Endothelial cell (in vitro differentiated cells): ENCODE measurements at places on chromosomes 13 and 19.

DNA sequence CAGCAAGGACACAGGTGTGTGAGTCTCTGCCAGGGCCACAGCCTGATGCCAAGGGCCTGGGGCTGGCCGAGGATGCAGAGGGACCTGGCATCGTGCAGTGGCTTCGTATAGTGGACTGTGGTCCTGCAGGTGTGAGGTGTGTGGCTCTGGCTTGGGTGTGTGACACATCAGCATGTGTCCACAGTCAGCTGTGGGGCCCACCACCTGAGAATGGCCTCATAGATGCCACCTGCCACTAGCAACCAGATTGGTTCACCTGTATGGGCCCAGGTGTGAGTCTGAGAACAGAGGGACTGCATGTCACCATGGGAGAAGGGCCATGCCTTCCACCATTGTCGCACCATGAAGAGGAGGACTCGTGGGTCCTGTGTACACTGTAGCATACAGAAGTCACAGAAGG, 2.4 kb downstream of the PPP1R14A start:
- no peak overlapping the region for H3K27ac ChIP-seq
- peaks cover 23% of the 10 kb centered on the region for H3K27me3 ChIP-seq
- peaks cover 6% of the 10 kb centered on the region for H3K4me1 ChIP-seq
- DNase-seq = no peak

DNA sequence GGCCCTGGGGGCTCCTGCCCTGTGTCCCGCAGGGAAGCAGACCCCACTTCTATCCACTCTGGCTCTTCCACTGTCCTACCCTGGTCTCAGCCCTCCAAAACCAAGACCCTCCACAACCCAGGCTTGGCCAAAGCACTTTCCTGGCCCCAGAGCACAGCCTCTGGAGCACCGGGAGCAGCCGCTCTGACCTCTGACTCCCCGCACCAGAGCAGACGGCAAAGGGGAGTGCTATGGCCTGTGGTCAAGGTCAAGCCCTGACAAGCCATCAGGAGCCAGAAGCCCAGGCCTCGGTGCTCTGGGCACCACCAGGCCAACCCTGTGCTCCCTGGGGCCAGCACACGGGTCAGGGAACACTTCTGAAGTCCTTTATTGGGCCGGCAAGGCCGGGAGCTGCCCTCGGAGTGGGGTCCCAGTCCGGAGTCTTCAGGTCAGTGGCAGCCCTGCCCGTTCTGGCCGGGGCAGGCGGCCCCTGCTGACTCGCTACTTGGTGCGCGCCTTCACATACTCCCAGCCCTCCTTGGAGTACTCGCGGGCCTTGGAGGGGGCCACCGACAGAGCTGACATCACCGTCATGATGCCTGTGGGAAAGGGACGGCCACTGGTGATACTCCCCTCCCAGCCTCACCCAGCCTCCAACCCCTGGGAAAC, 2.1 kb downstream of the MICOS13 start:
- H3K27me3 ChIP-seq = peaks cover 32% of the 10 kb centered on the region
- H3K4me1 ChIP-seq = peaks cover 34% of the 10 kb centered on the region
- peaks cover 17% of the 10 kb centered on the region for H3K36me3 ChIP-seq
- no peak for DNase-seq

- H3K36me3 ChIP-seq = no peaks in the 10 kb centered on the region
- no peak for DNase-seq
- peak overlapping the region; percentile 5 for H3K27ac ChIP-seq
- H3K27me3 ChIP-seq = peaks cover 2% of the 10 kb centered on the region
- H3K4me1 ChIP-seq = peaks cover 10% of the 10 kb centered on the region
Observed at GRCh38 chr19:54252845-54253244, 4.2 kb downstream of the LILRB5 start.

- no peaks in the 10 kb centered on the region for H3K27me3 ChIP-seq
- DNase-seq = no peak
- no peak overlapping the region for H3K4me3 ChIP-seq
- H3K4me1 ChIP-seq = no peaks in the 10 kb centered on the region
Observed at GRCh38 chr13:73933795-73934194, 200.4 kb downstream of the KLF12 start.

DNA sequence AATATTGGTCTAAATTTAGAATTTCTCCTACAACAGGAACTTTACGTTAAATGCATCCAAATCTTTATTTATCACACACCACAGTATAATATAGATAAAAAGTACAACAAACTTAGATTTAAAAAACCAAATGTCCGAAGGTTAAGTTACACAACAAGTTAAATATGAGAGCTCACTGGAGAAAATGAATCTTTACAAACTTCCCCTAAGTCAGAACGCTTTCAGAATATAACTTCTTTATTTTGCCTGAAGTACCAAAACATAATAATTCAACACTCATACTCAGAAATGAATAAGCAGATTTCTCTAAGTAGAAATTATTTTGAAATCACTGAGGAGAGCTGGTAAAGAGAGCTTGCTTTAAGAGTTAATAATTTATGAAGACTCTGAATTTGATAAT, 33.8 kb downstream of the TSC22D1 start:
- no peak for DNase-seq
- no peak overlapping the region for H3K27ac ChIP-seq
- H3K27me3 ChIP-seq = no peaks in the 10 kb centered on the region
- H3K4me3 ChIP-seq = no peak overlapping the region
- H3K4me1 ChIP-seq = no peaks in the 10 kb centered on the region

- H3K36me3 ChIP-seq = peaks cover 20% of the 10 kb centered on the region
- peak; percentile 79 for DNase-seq
- H3K27me3 ChIP-seq = peaks cover 10% of the 10 kb centered on the region
- H3K27ac ChIP-seq = no peak overlapping the region
Observed at GRCh38 chr19:15199661-15200552, 888 bp downstream of the NOTCH3 start.

- H3K4me1 ChIP-seq = peaks cover 19% of the 10 kb centered on the region
- DNase-seq = no peak
- H3K27me3 ChIP-seq = peaks cover 13% of the 10 kb centered on the region
- H3K27ac ChIP-seq = no peak overlapping the region
- no peak overlapping the region for H3K4me3 ChIP-seq
Observed at GRCh38 chr13:97140611-97141010, 81.5 kb upstream of the MBNL2 start.

DNA sequence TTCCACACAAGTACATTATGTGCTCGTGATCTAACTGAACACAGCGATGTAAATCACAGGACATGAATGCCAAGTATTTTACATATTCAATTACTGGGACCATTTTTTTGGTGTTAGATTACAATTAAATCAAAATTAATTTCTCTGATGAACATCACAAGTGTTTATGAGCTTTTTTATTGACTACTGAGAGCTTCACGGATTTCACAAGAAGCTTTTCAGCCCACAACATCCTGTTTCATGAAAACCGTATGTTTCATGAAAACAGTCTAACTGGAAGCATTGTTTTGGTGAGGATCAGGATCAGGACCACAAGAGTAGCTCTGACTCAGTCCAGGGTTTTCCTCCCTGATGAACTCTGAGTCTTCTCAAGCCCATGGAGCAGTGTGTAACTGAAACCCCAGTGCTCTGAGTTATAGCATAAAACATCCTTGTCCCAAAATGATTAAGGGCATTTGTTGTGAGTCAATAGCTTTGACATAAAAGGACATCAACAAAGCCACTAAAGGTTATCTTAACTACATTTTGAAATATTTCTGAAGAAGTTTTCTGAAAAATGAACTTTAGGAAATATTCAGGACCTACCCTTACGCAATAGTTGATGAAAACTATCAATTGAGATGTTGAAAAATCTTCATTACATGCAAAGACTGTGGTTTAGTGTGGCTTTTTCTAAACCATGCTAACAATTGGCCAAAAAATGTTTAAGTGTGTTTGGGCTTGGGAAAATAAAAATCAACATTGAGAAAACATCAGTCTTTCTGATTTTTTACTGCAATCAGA, 49.3 kb downstream of the UFM1 start:
- H3K27ac ChIP-seq = no peak overlapping the region
- no peaks in the 10 kb centered on the region for H3K4me1 ChIP-seq
- H3K4me3 ChIP-seq = no peak overlapping the region
- no peaks in the 10 kb centered on the region for H3K36me3 ChIP-seq
- no peaks in the 10 kb centered on the region for H3K27me3 ChIP-seq

- H3K4me3 ChIP-seq = no peak overlapping the region
- H3K27me3 ChIP-seq = peaks cover 2% of the 10 kb centered on the region
- peaks cover 4% of the 10 kb centered on the region for H3K36me3 ChIP-seq
- no peak overlapping the region for H3K27ac ChIP-seq
- no peaks in the 10 kb centered on the region for H3K4me1 ChIP-seq
Observed at GRCh38 chr19:10068205-10068604, 17.9 kb upstream of the SHFL start.

DNA sequence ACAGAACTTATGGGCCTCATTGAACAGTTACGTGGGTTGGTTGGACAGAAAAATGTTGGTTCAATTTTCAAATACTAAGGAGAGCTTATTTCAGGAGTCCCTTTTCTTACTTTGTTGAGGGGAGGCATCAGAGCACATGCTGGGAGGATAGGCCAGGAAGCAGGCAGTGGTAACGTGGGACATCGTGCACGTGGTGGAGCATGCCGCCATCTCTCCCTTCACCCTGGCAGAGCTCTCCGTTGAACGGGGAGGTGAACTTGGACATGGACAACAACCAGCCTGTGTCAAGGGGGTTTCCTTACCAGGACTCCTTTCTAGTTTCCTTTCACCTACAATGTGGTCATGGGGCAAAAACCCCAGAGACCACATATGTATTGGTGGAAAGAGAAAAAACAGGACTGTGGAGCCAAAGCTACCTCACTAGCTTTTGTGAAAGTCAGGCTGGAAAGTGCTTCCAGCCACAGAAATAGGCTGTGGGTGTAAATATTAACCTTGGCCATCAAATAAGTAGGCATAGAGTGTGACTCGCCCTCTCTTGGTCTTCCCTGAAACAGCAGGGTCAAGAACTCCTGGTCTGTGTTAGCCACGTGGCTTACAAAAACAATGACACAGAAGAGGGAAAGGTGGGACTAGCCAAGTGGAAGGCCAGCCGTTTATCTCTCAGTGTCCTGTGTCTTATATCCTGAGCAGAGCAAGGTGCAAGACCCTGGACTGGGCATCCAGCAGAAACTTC, 14.4 kb downstream of the MICOS13 start:
- peaks cover 36% of the 10 kb centered on the region for H3K36me3 ChIP-seq
- peak overlapping the region; percentile 7 for H3K27ac ChIP-seq
- DNase-seq = no peak
- peaks cover 3% of the 10 kb centered on the region for H3K27me3 ChIP-seq
- H3K4me3 ChIP-seq = peak overlapping the region; percentile 26

GRCh38 chr13:30572859-30573275, 44.9 kb upstream of the USPL1 start:
- no peak overlapping the region for H3K4me3 ChIP-seq
- H3K27ac ChIP-seq = no peak overlapping the region
- H3K4me1 ChIP-seq = no peaks in the 10 kb centered on the region
- no peak for DNase-seq
- no peaks in the 10 kb centered on the region for H3K36me3 ChIP-seq
- H3K27me3 ChIP-seq = peaks cover 2% of the 10 kb centered on the region

DNA sequence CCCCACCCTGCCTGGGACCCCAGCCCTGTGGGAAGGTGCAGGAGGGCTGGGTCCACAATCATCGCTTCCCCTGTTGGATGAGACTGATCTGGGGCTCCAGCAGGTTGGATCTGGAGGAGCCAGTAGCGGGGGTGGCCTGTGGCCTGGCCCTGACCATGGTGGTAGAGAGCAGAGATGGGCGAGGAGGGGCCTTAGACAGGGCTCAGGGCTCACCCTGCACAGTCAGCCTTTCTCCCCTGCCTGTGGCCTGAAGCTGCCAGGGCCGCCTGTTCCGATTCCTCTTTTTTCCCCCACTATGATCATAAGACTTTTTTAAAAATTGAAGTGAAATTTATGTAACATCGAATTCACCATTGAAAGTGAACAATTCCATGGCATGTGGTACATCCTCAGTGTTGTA, 18.2 kb downstream of the SIN3B start:
- peaks cover 9% of the 10 kb centered on the region for H3K27me3 ChIP-seq
- DNase-seq = no peak
- peaks cover 47% of the 10 kb centered on the region for H3K36me3 ChIP-seq
- no peak overlapping the region for H3K27ac ChIP-seq
- no peaks in the 10 kb centered on the region for H3K4me1 ChIP-seq

DNA sequence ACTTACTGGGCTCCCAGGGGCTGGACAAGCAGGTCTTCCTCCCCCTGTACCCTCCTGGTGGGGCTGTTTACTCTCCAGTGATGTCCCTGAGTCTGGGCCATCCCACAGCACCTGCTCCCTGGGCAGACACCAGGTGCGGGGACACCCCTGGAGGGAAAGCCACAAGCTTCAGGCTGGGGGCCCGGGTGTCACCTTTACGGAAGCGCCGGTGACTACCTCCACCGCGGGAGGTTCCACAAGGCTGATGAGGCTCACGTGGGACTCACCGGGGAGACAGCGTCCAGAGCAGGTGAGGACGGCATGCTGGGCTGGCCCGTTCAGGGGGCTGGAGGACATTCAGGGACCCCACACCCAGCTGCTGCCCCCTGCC, 24.9 kb downstream of the NFILZ start:
- peaks cover 10% of the 10 kb centered on the region for H3K27me3 ChIP-seq
- H3K4me3 ChIP-seq = no peak overlapping the region
- H3K27ac ChIP-seq = no peak overlapping the region

DNA sequence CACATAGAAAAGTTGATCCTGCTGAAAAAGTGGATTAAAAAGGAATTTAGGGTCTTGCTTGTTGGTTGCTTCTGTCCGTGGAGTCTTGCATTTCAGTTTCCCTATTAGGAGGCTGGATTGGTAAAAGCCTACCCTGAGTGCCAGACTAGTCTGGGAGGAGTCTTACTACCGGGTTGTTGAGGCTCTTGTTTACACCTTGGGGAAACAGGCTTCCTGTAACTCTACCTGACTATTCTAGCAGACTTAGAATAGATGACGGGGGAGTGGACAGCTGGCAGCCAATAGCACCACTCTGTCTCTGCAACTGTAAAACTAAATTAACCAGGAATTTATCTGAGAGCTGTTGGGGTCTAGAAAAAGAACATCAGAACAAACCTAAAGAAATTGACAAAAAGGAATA, 11.3 kb upstream of the MPHOSPH8 start:
- H3K4me3 ChIP-seq = no peak overlapping the region
- peaks cover 10% of the 10 kb centered on the region for H3K27me3 ChIP-seq
- H3K4me1 ChIP-seq = peaks cover 2% of the 10 kb centered on the region
- peaks cover 6% of the 10 kb centered on the region for H3K36me3 ChIP-seq
- no peak overlapping the region for H3K27ac ChIP-seq

- H3K4me1 ChIP-seq = no peaks in the 10 kb centered on the region
- no peaks in the 10 kb centered on the region for H3K27me3 ChIP-seq
- H3K27ac ChIP-seq = no peak overlapping the region
- H3K4me3 ChIP-seq = no peak overlapping the region
- DNase-seq = no peak
Observed at GRCh38 chr19:48020686-48021085, 23.2 kb downstream of the CABP5 start.

DNA sequence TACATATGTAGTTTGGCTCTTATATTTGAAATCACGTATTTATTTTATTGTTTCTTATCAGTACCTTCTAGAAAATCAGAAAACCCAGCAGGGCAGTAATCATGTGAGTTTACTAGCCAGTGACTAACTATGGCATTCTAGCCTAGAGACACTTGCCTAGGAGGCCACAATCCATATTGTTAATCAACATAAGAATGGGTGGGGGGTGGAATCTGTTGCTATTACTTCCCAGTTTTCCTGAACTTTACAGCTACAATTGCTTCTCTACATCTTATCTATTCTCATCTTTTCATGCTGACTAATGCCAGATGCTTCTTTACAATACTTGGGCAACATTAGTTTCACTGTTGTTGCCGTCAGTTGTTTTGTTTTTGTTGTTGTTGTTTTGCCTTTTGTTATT, 18.7 kb upstream of the ATXN8OS start:
- peaks cover 4% of the 10 kb centered on the region for H3K4me1 ChIP-seq
- DNase-seq = no peak
- no peaks in the 10 kb centered on the region for H3K27me3 ChIP-seq
- no peaks in the 10 kb centered on the region for H3K36me3 ChIP-seq
- no peak overlapping the region for H3K27ac ChIP-seq

GRCh38 chr19:45809643-45810159, 5.4 kb downstream of the RSPH6A start:
- H3K27me3 ChIP-seq = peaks cover 14% of the 10 kb centered on the region
- no peak overlapping the region for H3K27ac ChIP-seq
- H3K4me3 ChIP-seq = no peak overlapping the region
- peaks cover 6% of the 10 kb centered on the region for H3K36me3 ChIP-seq
- DNase-seq = no peak
